Germinal center (tissue), 1 donor: ENCODE measurements at places on chromosomes 5 and 9.

DNA sequence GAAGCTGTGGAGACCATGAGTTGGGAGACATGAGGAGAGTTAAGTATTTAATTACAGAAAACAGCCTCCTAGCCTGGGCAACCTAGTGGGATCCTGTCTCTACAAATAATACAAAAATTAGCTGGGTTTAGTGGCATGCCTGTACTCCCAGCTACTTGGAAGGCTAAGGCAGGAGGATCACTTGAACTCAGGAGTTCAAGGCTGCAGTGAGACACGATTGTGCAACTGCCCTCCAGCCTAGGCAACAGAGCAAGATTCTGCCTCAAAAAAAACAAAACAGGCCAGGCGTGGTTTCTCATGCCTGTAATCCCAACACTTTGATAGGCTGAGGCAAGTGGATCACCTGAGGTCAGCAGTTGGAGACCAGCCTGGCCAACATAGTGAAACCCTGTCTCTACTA, 52.6 kb downstream of the AQP7 start:
- no peak for DNase-seq

- DNase-seq = no peak
Observed at GRCh38 chr5:2619216-2619615, 132.3 kb downstream of the IRX2 start.

- DNase-seq = no peak
Observed at GRCh38 chr5:158797498-158797845, 302.2 kb downstream of the EBF1 start.

GRCh38 chr9:28758971-28759370, 1185.7 kb upstream of the C9orf72 start:
- no peak for DNase-seq

- DNase-seq = no peak
Observed at GRCh38 chr5:151077967-151078366, 2.9 kb downstream of the TNIP1 start.

DNA sequence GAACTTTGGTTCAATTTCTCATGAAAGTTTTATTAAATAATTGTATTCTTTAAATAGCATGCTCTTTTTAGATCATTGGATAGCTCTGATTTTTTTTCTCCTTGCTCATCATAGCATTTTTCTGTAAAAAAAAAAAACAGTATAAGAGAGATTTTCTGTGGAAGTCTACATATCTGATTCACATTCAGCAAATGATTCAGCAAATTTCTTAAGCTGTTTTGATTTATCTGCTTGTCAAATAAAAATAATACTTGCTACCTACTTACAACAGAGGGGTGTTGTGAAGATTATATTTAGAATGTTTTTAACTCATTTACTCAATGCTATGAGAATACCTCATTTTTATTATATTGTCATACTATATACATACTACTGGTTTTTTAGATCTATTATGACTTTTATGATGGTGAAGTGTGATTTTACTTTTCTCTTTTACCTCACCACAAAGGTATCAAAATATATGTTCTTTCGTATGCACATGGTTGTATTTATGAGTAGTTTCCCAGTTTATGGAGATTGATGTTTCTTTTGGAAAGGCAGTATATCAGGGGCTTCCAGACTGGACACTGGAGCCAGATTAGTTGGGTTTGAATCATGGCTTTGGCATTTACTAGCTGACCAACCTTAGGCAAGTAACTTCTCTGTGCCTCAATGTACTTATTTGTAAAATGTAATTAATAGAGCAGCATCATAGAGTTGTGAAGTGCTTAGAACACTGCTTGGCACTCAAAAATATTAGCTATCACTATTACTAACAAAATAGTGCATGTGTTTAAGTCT, 25.5 kb downstream of the TNPO1 start:
- DNase-seq = no peak

DNA sequence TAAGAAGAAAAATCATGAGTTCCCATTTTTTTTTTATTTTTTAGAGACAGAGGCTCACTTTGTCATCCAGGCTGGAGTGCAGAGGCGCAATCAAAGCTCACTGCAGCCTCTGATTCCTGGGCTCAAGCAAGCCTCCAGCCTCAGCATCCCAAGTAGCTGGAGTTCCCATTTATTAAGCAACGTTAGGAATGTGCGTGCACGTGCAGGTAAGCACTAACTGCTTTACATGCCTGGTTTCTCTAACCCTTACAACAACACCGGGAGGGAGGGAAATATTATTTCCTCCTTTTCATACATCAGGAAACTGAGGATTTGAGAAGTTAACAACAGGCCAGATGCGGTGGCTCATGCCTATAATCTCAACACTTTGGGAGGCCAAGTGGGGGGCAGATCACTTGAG, 16.3 kb upstream of the CDC23 start:
- no peak for DNase-seq

DNA sequence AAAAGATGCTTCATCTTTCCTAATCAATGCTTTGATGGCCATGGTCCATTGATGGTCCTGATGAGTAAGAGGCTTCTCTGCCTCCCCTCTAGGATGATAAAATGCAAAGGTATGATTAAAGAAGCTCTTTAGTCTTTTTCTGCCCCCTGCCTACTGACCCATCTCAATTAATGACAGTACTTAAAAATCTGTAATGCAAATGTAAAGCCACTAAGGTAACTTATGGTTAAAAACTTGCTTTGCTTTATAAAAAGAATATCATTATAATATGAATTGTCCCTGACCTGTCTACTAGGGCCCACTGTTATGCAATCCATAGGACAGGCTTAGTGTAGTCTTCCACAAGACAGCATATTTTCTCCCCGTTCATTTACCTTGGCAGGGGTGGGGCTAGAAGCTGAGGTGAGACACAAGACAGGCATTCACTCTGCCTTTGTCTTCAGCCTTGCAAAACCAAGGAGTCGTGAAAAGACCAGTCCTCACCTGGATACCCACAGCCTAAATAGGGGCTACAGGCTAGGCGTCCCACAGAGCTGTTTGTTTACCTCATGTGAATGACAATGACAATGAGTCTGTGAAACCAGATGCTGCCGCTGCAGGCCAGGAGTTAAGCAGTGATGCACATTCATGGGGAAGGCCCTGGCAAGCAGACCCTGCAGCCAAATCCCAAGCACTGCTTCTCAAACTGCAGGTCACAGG, 60.4 kb downstream of the BNC2 start:
- DNase-seq = no peak

- DNase-seq = no peak
Observed at GRCh38 chr9:15219546-15219945, 87.5 kb downstream of the TTC39B start.

GRCh38 chr5:82346399-82347165, 68.4 kb upstream of the RPS23 start:
- DNase-seq = no peak

DNA sequence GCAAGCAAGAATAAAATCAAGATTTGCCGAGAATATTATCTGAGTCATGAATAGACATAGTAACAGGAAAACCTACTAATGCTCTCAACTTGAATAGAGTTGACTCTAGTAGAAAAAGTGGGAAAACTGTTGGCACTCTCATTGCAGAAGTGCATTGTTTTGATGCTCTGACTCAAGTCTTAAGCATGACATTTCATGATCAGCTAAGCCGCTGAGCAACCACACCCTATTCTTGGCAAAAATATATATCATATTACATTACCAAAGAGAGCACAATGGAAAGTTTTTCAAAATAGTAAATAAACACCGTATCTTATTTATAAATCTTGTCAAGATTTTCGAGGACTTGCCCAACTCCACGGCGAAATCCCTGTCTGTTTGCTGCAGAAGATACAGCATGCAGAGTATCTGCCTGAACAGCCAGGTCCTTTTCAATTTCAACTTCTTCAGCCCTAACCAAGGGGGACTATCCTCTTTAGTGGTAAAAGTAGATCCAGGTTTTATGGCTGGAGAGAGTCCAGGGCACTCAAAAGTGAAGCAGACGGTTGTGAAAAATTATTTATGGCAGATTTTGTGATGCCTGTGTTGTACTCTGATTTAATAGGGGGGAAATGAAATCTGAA, 13.9 kb upstream of the ADAMTSL1 start:
- DNase-seq = no peak

DNA sequence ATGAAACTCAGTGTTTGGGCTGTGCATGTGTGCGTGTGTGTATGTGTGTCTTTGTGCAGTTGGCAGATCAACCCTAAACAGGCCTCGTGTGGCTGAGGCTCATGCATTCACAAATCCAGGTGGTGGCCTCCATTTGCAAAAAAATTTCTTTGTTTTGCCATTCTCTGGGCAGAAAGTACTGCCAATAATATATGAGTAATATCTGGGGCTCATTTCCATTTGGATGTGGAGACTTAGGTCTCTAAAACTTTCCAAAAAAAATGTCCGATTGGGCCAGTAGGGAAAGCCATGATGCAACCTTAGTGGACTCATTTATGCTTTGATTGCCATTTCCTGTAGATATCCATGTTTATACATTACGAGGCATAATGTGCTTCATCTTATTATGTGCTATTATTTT, 77.9 kb upstream of the RPS23 start:
- no peak for DNase-seq

DNA sequence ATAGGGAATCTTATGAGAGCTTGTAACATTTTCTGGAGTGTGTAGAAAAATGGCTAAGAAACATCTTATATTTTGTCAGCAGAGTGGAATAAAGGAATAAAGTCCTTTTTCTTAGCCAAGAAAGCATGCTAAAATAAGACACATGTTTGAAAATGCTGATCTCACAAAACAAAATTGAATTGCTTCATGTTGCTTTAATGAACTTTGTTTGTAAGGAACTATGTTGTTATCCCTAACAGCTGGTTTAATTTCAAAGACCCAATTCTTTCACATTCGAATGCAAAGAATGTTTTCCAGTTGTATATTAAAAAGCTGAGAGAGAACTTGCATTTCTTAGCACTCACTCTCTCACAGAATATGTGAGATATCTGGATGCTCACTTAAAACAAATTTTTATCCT, 107.6 kb downstream of the MUSK start:
- no peak for DNase-seq

GRCh38 chr5:160044391-160044804, 35.5 kb downstream of the TTC1 start:
- DNase-seq = no peak

DNA sequence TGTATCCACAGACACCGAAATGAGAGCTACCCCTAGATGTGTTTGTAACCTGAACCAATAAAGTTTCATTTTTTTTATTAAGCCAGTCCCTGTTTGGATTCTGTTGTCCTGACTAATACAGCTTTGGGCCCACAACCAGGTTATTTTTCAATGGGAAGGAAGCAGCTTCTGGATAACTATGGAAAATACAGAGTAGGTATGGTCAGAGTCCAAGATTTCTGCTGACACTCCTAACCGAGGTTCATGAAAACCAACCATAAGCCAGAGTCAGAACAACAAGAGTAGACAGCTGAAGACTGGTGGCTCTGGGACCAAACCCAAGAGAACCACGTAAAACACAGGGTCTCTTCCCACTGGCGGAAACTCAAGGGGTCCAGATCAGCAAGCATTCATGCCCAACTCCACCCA, 10.8 kb downstream of the KLF9 start:
- no peak for DNase-seq

- no peak for DNase-seq
Observed at GRCh38 chr9:81833563-81834345, 94.5 kb upstream of the SPATA31D4 start.

DNA sequence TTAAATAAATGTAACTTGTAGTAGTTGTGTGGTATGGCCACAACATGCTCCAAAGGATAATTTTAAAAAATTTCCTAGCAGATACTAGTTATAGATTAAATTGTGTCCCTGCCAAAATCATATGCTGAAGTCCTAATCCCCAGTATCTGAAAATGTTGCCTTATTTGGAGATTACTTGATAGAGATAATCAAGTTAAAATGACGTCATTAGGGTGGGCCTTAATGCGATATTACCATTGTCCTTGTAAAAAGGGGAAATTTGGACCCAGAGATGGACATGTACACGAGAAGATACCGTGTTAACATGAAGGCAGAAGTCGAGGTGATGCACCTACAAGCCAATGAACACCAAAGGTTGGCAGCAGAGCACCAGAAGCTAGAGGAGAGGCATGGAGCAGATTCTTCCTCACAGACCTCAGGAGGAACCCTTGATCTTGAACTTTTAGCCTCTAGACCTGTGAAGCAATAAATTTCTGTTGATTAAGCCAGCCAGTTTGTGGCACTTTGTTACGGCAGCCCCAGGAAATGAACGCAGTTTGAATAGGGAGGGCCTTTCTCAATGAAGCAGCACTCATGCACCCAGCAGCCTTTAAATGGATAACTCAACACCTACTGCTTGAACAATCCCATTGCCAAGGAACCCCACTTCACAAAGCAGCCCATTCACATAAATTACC, 148.9 kb downstream of the ARHGAP26 start:
- no peak for DNase-seq

DNA sequence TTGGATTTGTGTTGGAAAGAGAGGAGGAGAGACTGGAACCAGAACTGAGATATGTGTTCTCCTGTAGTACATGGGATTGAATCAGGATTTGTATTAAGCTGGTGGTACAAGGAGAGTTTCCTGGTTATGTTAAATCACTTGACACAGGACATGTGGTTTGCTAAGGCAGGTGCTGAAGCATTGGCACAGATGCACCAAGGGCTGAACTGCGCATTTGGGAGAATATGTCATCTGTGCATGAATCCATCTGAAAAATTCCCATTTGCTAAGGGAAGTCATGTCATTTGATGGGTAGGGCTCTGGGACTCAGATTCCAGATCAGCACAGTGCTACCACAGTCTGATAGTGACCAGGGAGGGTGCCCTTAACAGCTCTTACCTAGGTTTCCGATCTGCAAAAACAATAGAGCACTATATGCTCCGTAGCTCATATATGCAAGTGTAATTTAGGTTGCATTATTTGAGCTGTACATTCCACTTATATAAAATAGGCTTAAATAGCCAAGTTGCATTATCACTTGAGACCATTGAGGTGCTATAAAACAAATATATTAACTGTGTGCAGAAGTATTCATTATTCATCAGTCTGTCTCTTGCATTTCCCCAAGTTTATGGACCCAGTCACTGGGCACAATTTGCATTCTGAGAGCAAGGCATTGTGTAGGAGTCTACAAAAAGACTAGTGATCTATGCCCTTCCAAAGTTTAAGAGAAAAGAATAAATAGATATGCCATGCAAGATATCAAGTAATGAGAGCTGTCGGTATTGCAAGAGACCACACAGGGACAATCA, 55.2 kb downstream of the ADAMTS16 start:
- no peak for DNase-seq

DNA sequence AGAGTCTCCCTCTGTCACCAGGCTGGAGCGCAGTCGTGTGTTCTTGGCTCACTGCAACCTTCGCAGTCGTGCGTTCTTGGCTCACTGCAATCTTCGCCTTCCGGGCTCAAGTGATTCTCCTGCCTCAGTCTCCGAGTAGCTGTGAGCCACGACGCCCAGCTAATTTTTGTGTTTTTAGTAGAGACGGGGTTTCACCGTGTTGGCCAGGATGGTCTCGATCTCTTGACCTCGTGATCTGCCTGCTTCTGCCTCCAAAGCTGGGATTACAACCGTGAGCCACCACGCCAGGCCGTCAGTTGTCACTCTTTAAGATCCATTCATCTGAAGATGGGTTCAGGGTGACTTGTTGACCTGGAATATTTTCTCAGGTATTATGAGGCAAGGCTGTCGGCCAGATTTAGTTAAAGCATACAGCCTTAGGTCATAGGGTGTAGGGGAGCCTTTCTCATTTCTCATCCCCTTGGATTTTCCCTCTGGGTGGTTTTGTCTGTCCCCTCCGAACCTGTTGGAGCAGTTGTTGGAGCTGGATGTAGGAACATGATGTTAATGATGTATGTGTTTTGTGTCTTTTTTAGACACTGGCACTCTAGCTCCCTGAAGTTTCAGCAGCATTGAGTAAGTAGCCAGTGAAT, 1.6 kb downstream of the SLC22A5 start:
- no peak for DNase-seq
